ENCODE measurements at places on chromosomes 5 and 9.

DNA sequence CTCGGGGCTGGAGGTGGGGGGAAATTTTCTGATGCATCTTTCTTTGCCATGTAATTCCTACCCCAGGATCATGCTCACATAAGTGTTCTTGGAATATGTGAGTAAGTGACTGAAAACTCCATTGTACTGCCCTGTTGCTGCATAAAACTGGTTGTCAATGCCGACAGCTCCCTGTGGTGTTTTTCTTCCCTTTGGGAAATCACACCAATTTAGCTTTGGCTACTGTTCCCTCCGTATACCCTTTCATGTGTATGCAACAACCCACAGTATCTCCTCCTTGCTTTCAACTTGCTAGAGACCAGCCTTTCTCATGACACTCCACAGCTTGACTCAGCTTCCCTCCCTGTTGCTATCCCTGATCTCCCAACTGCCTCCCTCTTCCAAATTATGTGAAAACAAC lies 240.6 kb downstream of the TRIM32 start:
- DNase-seq: no peak

- DNase-seq: peak; percentile 2
Measured at GRCh38 chr5:66553916-66554575, 42.1 kb upstream of the MAST4 start.

DNA sequence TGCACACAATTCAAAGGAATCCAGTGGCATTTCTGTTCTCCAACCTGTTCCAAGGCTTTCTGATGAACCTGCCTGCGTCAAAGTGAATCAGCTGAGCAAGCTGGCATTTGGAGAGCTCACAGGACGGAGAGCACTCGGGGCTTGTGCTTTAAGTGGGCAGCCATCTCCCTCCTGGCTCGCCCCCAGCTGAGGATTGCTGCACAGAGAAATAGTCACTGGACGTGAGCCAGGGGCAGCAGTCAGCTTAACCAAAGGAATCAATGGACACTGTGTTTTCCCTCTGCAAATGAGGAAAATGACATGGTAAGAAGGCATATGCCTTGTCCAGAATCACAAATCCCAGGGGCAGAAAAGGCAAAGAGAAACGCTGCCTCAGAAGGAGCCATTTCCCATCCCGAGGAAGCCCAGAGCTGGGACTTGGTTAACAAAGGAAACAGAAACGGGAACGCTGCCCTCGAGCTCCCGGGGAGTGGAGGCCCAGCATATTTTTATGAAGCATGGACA lies 299.4 kb downstream of the ZSWIM6 start:
- no peak for DNase-seq

DNA sequence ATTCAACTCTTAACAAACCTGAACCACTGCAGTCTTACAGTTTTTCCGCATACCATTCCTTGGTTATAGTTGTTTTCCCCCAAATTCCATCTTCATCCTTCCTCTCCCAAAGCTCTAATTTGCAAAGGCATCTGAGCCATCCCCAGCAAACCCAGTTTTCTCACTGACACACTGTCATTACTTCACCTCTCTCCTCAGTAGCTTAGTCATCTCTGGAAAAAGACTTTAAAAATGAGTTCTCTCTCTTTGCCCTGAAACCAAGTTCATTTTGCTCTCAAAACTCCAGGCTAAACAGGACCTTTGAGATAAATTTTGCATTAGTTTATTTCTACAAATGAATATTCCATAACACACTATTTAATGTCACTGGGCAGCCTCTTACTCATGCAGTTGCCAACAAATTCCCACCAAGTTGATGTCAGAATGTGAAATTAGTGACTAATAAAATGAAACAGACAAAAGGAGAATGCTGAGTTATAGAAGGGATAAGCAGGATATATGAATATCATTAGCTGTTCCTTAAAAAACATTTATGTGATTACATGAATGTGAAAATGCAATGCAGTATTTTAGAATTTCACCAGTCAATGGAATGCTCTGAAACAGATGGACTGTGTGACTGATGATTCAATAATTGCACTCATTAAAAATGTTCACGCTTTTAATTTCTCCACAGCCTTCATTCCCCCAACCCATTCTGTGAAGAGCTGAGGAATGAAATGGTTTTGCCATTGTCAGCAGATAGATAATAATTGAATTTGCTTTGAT lies 107.4 kb upstream of the DMAC1 start:
- no peak for DNase-seq

- peak; percentile 49 for DNase-seq
Measured at GRCh38 chr5:38446029-38446522, 110.4 kb downstream of the LIFR start.

GRCh38 chr5:133106761-133107572 lies 55.2 kb downstream of the HSPA4 start:
- no peak for DNase-seq

DNA sequence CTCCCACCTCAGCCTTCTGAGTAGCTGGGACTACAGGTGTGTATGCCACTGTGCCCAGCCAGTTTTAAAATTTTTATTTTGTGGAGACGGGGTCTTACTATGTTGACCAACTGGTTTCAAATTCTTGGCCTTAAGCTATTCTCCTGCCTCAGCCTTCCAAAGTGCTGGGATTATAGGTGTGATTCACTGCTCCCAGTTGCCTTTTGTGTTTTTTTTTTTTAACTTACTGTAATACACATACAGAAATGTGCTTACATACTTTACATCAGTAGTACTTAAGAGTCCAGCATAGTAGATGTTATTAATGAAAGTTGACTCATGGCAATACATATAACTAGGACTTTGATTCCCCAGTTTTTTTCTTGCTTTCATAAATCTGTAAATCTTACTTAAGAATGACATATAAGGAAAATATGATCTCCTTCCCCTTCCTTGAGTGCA lies 4.7 kb downstream of the MAN2A1 start:
- no peak for DNase-seq

DNA sequence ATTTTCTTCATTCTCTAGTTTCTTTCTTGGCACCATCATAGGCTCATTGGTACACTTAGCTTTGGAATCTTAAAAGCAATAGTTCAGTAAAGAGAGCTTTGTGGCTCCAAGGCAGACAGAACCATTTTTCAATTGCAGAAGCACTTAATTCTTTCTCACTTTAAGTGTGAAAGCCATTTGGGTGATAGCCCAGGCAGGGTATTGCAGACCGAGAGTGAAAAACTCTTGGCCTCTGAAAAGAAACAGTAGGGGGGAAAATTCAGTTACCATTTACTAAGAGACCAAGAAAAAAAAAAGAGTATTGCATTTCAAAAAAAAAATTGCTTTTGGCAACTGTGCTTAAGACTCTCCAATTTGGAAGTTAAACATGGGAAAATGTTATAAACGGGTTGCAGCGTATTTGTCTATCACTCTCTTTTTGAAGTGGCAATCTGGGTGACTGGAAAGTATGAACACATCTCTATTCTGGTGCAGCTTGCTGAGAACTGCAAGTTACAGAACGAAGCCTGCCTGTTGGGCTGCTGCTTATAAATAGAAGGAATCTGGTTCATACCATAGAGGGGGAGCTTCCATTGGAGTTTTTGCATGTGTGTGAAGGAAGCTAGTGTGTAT lies 170.5 kb downstream of the TLE4 start:
- no peak for DNase-seq

GRCh38 chr9:135365013-135365768 lies 114.4 kb upstream of the PPP1R26 start:
- no peak for DNase-seq

DNA sequence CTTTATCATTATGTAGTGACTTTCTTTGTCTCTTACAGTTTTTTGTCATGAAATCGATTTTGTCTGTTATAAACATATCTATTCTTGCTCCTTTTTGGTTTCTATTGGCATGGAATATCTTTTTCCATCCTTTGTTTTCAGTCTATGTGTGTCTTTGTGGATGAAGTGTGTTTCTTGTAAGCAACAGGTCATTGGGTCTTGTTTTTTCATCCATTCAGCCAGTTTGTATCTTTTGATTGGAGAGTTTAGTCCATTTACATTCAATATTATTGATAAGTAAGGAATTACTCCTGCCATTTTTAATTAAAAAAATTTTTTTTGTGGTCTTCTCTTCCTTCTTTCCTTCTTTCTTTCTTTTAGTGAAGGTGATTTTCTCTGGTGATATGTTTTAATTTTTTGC lies 194.1 kb downstream of the GDNF start:
- no peak for DNase-seq

- DNase-seq: no peak
Measured at GRCh38 chr9:136016572-136017288, 55.6 kb upstream of the UBAC1 start.

GRCh38 chr5:19880859-19881436 lies 107.1 kb downstream of the CDH18 start:
- DNase-seq: no peak

DNA sequence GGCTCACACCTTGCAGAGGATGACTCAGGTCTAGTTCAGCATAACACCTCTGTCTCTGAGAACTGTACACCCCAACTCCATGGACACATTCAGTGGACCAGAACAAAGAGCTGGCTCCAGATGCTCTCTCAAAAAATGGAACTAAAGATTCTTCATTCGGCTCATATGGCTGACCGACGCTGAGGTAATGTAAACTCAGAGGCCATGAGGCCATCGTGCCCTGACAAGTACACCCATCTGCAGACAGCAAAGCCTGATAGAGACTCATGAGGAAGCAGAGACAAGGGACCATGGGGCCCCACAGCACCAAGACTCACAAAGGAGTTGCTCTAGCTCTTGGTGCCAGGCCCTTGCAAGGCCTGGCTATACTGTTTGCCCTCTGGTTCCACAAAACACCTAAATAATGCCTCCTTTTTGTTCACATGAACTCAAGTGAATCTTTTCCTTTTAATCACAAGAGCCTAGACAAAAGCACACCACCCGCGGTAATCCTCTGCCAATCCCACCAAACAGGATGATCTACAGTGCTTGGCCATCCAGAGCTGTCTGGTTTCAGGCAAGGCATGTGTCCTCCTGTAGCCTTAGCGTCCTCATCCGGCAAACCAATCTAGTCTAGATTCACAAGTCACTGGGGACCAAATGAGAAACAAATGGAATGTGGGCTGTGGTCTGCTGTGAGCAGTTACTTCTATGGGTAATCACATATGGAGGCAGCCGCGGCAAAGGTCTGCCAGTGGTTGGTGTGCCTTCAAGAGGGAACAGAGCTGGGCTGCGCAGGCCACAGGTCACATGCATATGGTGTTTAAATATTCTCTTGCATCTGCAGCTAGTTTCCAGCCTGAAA lies 22.7 kb downstream of the MED27 start:
- DNase-seq: no peak
